Adrenal gland (tissue), 19 donors: ENCODE measurements at places on chromosomes 16 and 17. TPM values are rescaled to one million over a fixed set of nuclear protein-coding genes. Genes with fewer than 3 reads are reported as not detected.

DNA sequence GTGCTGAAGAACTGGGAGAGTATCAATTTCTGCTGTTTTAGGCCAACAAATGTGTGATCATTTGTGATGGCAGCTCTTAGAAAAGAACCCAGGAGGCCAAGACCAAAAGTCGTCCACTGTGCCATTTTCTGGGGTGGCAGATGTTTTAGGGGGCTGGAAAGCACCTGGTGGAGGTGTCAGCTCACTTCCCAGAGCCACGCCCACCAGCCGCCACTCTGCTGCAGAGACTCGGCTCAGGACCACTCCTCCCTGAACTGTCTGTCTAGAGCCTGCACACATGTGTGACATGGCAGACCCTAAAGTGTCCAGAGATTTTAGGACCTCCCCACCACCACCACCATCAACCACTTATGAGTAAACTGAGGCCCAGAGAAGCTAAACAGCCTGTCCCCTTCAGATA lies 23.9 kb upstream of the RPL38 start:
- DNase-seq: no peak

- no peak for DNase-seq
These were observed 8.9 kb downstream of the HSD17B2 start for GRCh38 chr16:82043680-82044584.

- DNase-seq: peak; percentile 68
These were observed 26.2 kb downstream of the ENDOV start for GRCh38 chr17:80441133-80441578.

DNA sequence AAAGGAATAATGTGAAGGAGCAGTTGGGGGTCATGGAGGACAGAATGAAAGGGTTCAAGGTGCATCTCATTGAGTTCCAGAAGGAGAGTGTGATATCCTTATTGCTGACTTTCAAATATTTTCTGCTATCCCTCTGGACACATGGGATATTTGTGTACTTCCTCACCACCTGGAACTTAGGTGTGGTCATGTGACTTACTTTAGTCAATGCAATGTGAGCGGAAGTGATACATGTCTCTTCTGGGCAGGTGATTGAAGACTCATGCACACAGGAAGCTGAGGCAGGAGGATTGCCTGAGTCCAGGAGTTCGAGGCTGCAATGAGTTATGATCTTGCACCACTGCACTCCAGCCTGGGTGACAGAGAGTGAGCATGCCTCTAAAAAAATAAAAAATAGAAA lies 36.7 kb upstream of the TANC2 start:
- no peak for DNase-seq

- peak; percentile 81 for DNase-seq
These were observed 5.4 kb upstream of the SLC5A2 start for GRCh38 chr16:31477220-31478216.

GRCh38 chr17:56451629-56452028 lies 141.9 kb upstream of the NOG start:
- DNase-seq: no peak

GRCh38 chr17:58756246-58757161 lies 850 bp downstream of the PPM1E start:
- DNase-seq: peak; percentile 34

DNA sequence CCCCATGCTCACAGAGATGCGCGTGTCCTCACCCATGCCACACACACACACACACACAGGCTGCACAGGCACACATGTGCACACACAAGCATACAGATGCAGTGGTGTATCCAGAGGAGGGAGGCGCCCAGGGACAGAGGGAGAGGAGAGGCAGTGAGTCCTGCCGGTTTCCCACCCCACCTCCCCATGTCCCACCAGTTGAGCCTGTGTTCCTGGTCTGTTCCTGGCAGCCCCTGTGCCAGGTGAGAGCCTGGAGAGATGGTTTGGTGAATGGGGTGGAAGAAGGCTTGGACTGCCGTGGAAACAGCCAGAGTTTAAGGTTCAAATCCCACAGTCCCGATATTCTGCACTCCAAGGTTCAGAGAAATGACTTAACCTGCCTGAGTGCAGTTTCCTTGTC lies 10.2 kb upstream of the FADS6 start:
- DNase-seq: no peak

GRCh38 chr17:60077672-60078519 lies 825 bp downstream of the HEATR6 start:
- DNase-seq: peak; percentile 34

DNA sequence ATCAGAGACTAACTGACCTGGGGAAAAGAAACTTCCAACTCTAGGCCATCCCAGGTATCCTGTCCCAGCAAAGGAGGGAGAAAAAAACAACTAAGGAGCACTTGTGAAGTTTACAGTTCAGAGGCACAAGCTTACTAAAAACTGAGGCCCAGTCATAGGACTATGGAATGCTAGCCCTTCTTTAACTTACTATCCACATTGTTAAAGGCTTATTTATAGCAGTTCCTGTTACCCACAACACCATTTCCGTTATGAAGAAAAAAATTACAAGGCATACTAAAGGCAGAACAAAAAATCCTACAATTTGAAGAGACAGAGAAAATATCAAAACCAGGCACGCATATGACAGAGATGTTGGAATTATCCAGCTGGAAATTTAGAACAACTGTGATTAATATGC lies 159.1 kb downstream of the CDH11 start:
- DNase-seq: no peak

Gene SOST
- not detected for total RNA-seq

Gene TAC4
- total RNA-seq: not detected

Gene CHAD
- total RNA-seq: 26.6 TPM

Gene CACNG5
- not detected for total RNA-seq

Gene ARL6IP1
- 251 TPM for total RNA-seq

Gene ZNF205
- total RNA-seq: 6.3 TPM

Gene GJC1
- 2.7 TPM for total RNA-seq

Gene ARHGDIG
- 0.23 TPM for total RNA-seq
